ENCODE measurements at places on chromosomes 11 and 22.

DNA sequence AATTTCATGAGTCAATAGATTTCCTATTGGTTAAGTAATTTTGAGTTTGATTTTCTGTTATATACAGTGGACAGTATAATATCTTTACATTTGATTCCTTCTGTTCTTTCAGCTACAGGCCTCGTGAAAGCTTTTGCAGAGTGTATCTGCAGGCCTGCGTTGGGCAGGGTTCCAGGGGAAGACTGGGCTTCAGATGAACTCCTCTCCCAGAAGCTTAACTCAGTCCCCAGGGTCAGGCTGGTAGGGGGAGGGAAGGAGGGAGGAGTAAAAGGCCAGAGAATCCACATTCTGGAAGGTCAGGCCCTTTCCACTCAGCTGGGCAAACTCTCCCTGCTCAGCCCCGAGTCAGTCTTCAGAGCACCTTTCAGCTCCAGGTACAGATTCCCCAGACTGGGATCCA lies 100.4 kb upstream of the NECTIN1 start:
- DNase-seq: no peak

DNA sequence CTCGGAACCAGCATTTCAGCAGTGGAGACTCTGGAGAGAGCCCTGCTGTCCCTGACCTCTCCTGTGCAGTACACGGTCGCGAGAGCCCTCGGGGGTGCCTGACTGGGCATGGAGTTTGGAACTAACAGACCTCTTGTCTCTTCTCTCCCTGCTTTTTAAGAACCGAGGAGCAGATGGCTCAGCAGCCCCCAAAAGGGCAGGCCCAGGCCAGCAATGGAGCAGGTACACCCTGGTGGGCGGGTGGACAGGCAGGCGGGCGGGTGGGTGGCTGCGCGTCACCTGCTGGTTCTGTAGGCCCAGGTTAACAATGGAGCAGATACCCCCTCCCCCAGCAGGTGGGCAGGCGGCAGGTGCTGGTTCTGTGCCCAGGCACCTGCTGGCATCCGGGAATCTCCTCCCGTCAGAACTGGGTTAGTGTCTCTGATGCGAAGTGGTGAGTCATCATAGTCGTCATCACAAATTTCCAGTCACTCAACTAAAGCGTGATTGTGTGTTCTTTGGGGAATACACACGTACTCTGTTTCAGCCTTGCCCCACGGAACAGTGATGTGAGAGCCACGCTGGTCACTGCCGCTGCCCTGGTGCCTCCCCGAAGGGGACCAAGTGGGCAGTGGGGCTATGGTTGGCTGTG lies 41.1 kb downstream of the GRAMD4 start:
- DNase-seq: peak; percentile 65

GRCh38 chr11:113332023-113332422 lies 17.6 kb downstream of the TTC12 start:
- DNase-seq: no peak

- no peak for DNase-seq
These were observed 84.6 kb upstream of the PICALM start for GRCh38 chr11:86153439-86153838.

All from NCI-H1436 treated with DMSO at 0.1 percent for 48 hours (cell line).